ENCODE measurements at places on chromosomes 1 and 21. TPM values are rescaled to one million over a fixed set of nuclear protein-coding genes. Genes with fewer than 3 reads are reported as not detected.

DNA sequence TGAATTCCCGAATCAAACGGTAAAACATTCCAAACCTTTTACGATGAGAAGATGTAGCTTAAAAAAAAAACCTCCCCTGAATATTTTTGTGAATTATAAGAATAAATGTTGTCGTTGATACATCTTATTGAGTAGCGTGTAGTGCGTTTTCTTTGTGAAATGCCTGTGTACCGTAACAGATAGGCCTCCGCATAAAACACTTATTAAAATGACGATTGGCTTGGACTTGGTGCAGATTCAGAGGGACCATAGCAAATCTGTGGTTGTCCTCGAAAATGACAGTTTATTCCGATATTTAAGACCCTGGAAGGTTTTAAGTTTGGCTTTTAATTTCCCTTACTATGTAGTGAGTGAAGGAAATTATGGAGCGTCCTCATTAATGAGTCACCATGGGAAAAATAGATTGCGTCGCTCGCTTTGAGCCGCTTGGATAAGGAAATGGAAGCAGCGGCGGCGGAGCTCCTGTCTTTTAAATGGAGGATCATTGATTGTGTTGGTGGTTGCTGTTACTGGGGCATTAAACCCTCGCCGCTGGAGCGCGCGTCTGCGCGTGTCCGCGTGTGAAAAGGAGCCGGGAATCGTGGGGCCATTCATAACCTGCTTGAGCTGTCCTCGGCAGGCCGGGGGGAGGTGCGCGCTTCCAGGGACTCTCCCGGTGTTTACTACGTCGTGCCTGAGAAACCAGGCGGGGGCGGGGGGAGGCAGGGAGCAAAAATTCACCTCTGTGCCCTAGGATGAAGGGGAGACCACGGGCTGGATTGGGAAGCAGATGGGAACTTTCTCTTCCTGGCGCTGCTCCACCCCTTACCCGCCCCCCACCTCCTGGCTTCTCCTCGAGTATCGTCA, 1.6 kb downstream of the SPEN start:
- DNase-seq = peak; percentile 92

GRCh38 chr21:25188677-25189079, 418.6 kb downstream of the MRPL39 start:
- no peak for DNase-seq

- no peak for DNase-seq
Measured at GRCh38 chr1:200211157-200211556, 183.6 kb downstream of the NR5A2 start.

Gene CNKSR1
- 1.0 TPM for polyA plus RNA-seq

GRCh38 chr1:40132383-40133311, 28.5 kb upstream of the RLF start:
- no peak for DNase-seq

Gene CA6
- 0.11 TPM for polyA plus RNA-seq

DNA sequence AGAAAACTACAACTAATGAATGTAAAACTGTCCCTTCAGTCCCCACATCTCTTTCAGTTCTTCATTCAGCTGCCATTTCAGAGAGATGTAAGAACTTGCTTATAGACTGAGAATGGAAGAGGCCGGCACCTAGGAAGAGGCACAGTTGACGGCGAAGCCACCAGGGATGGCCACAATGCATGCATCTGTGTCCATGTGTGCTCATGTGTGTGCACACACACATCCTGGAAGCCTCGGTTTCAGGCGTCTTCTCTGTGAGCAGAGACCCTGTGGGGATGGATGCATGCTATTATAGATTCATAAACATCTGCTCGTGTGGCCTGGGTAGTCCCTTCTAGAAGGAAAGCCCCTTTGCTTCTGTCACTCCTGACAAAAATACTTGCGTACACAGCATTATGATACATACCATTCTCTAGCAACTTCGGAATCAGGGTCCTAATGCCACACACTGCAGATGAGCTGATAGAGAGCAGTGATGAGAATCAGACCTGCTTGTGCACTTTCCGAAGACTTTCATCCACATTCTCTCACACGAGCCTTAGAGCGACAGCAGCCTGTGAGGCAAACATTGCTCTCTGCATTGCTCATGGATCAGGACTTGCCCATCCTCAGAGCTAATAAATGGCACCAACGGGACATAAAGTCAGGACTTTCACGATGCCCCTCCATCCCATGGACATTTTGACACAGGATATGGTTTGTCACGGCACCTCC, 12.4 kb upstream of the GPR61 start:
- DNase-seq = no peak

DNA sequence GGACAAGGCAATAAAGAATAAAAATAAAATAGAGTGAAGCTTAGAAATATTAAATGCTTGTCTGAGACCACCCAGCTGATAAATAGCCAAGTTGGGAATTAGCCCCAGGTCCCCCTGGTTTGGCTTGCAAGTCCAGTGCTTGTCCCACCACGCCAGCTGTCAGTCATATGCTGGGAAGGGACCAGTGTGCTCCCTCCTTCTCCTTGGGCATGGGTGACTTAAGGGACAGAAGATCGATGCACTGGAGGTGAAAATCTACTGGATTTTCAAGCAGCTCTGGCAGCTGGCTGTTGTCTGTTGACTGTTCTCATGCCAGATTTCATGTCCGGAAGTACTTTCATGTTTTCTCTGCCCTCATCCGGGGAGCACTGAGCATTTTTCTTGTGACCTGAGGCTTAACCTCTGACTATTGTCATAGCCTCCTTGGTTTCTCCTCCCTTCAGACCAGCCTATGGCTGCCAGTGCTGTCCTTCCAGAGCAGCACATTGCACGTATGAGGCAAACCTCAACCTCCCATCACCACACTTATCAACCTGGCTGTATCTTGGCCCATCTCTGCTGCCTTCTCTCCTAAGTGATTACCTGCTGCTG, 12.4 kb downstream of the LMOD1 start:
- DNase-seq = no peak

DNA sequence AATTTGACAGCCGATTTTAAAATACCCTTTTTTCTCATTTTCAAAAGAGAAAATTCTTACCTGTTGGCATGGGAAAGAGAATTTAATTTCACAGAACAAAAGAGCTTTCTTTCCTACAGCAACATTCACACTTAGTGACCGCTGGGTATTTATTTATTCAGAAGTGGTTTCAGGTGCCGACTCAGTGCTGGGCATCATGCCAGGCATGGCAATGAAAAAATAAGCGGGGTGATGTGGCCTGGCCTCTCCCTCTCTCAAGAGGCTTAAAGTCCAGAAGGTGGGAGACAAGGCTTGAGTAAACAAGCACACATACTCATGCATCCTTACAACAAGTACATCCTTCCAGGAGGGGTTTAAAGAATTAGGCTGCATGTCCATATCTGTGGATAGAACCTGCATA, 4.1 kb upstream of the PCP4 start:
- no peak for DNase-seq

DNA sequence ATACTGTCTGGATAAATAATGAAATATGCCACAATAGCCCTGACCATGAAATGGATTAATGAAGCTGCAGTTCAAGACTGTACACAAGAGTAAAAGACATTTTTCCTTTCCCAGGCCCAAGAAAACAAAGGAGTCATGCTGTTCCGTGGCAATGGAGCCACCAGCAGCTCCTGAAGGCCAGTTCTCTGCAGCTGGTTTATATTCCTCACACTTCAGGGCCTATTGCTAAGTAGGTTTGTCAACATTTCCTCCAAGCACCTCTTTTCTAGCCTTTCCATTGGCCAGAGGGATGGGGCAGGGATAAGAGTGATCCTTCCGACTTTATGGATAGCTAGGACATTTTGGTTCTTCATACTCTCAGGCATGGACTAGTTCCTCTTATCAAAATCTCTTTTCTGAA, 24.2 kb upstream of the RGL1 start:
- DNase-seq = no peak

- DNase-seq = no peak
Measured at GRCh38 chr1:181113059-181113641, 24.6 kb downstream of the IER5 start.

Gene RBM34
- polyA plus RNA-seq = 74.9 TPM

DNA sequence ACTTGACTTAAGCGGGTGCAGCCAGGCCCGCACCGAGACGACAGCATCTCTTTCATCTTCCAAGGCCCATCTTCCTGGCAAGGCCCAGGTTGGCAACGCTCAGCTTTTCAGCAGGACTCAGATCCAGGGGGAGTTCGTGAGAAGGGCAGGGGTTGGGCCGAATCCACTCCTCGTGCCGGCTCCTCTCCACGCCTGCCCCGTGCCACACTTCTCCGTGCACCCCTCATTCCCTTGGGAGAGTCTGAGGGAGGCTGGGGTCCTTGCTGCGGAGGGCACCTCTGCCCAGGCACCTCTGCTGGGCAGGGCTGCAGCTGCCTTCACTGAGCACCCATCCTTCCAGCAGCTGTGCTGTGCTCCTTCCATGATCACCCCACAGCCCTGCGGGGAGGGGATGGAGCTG, 22.3 kb downstream of the PRDM16 start:
- DNase-seq = no peak

DNA sequence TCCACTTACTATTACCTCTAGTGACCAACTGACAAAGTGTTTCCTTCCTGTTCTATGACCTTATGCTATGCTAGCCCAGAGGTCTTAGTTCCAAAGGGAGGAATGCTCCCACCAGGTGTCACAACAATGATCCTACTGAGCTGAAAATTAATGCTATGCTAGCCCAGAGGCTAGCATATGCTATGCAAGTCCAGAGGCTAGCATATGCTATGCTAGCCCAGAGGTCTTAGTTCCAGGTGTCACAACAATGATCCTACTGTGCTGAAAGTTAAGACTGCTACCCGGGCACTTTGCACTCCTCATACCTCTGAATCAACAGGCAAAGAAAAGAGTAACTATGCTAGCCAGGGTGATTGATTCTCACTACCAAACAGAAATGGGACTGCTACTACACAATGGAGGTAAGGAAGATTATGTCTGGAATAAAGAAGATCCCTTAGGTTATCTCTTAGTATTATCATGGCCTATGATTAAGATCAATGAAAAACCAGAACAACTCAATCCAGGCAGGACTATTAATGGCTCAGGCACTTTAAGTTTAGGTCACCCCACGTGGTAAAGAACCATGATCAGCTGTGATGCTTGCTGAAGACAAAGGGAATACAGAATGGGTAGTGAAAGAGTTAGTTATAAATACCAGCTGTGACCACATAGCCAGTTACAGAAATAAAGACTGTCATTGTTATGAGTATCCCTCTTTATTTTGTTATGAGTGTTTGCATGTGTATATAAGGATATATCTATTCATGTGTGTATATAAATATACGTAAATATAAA, 114.1 kb downstream of the CSMD2 start:
- no peak for DNase-seq

Gene RGS16
- polyA plus RNA-seq = 2.6 TPM

Data from spleen (tissue), 13 donors.